H9 (cell line): ENCODE measurements at places on chromosomes 13 and 19. TPM values are rescaled to one million over a fixed set of nuclear protein-coding genes. Genes with fewer than 3 reads are reported as not detected.
A peak's percentile ranks its signal among the peaks of the same experiment; 100 is the strongest.

GRCh38 chr19:16589917-16590316, 17.7 kb upstream of the SLC35E1 start:
- peaks cover 15% of the 10 kb centered on the region; the same call in 1 of the 2 replicates for H3K4me1 ChIP-seq
- H3K4me3 ChIP-seq = no peak overlapping the region
- no peaks in the 10 kb centered on the region for H3K27me3 ChIP-seq
- no peaks in the 10 kb centered on the region for H3K36me3 ChIP-seq
- no peak overlapping the region for H3K27ac ChIP-seq

- no peak overlapping the region for H3K27ac ChIP-seq
- no peak for DNase-seq
- peak overlapping the region; percentile 95 for H3K4me3 ChIP-seq
- H3K36me3 ChIP-seq = peaks cover 40% of the 10 kb centered on the region
- H3K27me3 ChIP-seq = no peaks in the 10 kb centered on the region
- no peaks in the 10 kb centered on the region for H3K4me1 ChIP-seq
Measured at GRCh38 chr13:27250833-27251165, 559 bp upstream of the RPL21 start.

GRCh38 chr13:59120297-59120843, 1043.4 kb downstream of the DIAPH3 start:
- H3K36me3 ChIP-seq = no peaks in the 10 kb centered on the region
- H3K4me3 ChIP-seq = no peak overlapping the region
- H3K4me1 ChIP-seq = no peaks in the 10 kb centered on the region
- no peak overlapping the region for H3K27ac ChIP-seq

DNA sequence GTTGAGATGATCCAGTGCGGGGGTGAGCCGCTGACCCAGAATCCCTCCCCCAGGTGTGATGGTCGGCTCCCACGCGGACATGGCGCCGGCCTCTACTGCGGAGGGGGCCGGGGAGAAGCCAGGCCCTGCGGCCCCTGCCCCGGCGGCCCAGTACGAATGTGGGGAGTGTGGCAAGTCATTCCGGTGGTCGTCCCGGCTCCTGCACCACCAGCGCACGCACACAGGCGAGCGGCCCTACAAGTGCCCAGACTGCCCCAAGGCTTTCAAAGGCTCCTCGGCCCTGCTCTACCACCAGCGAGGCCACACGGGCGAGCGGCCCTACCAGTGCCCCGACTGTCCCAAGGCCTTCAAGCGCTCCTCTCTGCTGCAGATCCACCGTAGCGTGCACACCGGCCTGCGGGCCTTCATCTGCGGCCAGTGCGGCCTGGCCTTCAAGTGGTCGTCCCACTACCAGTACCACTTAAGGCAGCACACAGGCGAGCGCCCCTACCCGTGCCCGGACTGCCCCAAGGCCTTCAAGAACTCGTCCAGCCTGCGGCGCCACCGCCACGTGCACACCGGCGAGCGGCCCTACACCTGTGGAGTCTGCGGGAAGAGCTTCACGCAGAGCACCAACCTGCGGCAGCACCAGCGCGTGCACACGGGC, 3.7 kb upstream of the NAT14 start:
- H3K27ac ChIP-seq = no peak overlapping the region
- peak; percentile 64 for DNase-seq
- H3K4me3 ChIP-seq = no peak overlapping the region; the same call in 2 of the 3 replicates
- peaks cover 19% of the 10 kb centered on the region for H3K36me3 ChIP-seq
- H3K27me3 ChIP-seq = no peaks in the 10 kb centered on the region

LGALS14 gene
- total RNA-seq = not detected in 2 replicates

ZNF573 gene
- 17.2 and 17.5 TPM in 2 replicates for total RNA-seq
